ENCODE measurements at places on chromosomes 13 and 19. TPM values are rescaled to one million over a fixed set of nuclear protein-coding genes. Genes with fewer than 3 reads are reported as not detected.

CEACAM19 gene
- 3.7 TPM for total RNA-seq

CYP4F2 gene
- total RNA-seq, result not detected

LGALS4 gene
- total RNA-seq, result 0.46 TPM

AMER2 gene
- total RNA-seq, result 1.5 TPM

GPR32 gene
- total RNA-seq, result not detected

TJP3 gene
- 3.1 TPM for total RNA-seq

DNA sequence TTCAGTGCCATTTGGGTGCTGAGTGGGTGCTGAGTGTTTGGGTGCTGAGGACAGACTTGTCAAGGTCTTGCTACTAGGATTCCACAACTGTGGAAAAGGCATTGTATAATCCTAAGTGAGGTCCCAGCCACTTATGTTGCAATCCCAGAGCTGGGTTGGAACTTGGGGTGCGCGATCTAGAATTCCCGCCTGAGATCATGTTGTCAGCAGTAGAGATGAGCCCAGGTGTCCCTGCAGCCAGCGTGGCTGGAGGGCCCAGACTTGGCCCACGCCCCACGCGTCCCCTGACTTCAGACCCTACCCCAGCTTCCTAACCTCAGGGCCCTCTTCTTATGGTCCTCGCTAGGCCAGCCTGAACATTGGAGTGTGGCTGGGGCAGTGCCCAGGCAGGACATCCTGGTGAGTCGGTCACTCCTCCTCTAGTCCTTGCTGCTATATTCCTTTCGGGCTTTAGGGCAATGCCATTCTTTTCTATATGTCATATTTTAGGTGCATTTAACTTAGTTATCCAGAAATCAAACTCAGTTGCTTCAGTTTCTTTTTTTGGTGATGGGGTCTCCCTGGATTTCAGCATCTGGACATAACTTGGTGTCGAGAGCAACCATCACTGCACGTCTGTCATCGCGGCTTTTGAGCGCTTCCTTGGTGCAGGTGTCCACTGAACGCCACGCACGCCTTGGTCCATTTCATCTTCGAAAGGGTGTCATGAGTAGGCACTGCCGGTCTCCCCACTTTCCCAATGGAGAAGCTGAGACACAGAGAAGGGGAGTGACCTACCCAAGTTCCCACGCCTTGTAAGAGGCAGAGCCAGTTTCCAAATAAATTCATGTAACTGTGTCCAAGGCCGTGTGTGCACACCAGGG, 46.4 kb upstream of the F7 start:
- no peak overlapping the region for H3K4me3 ChIP-seq
- H3K36me3 ChIP-seq, result peaks cover 3% of the 10 kb centered on the region
- H3K27ac ChIP-seq, result no peak overlapping the region
- H3K27me3 ChIP-seq, result peaks cover 6% of the 10 kb centered on the region
- no peak for DNase-seq

GRCh38 chr13:51311957-51312520, 27.5 kb upstream of the SERPINE3 start:
- DNase-seq, result no peak
- peaks cover 9% of the 10 kb centered on the region for H3K27me3 ChIP-seq
- H3K36me3 ChIP-seq, result peaks cover 5% of the 10 kb centered on the region

DNA sequence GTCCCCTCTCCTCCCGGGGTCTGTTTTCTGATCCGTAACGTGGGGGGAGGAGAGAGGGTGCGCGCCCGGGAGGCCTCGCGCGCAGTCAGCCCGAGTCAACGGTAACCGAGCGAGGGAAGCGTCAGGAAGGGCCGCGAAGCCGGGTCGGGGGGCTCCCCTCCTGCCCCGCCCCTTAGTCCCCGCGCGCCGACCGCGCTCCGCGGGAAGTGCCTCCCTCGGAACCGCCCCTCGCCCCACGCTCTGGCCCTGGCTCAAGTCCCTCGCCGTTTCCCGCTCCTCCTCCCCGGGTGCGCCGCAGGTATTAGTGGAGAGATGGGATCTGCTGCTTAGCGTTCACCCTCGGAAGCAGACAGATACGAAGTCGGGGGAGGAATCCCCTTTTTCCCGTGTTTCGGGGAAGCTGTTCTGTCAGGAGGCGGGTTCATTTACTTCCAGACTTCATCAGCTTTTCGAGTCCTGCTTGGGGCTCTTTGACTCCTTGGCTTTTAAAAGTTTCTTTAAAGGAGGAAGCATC, 770 bp downstream of the HNRNPM start:
- H3K4me3 ChIP-seq, result peak overlapping the region; percentile 97
- H3K27ac ChIP-seq, result peak overlapping the region; percentile 76
- H3K36me3 ChIP-seq, result peaks cover 19% of the 10 kb centered on the region
- peaks cover 32% of the 10 kb centered on the region for H3K4me1 ChIP-seq
- DNase-seq, result peak; percentile 60
- peaks cover 14% of the 10 kb centered on the region for H3K27me3 ChIP-seq

DNA sequence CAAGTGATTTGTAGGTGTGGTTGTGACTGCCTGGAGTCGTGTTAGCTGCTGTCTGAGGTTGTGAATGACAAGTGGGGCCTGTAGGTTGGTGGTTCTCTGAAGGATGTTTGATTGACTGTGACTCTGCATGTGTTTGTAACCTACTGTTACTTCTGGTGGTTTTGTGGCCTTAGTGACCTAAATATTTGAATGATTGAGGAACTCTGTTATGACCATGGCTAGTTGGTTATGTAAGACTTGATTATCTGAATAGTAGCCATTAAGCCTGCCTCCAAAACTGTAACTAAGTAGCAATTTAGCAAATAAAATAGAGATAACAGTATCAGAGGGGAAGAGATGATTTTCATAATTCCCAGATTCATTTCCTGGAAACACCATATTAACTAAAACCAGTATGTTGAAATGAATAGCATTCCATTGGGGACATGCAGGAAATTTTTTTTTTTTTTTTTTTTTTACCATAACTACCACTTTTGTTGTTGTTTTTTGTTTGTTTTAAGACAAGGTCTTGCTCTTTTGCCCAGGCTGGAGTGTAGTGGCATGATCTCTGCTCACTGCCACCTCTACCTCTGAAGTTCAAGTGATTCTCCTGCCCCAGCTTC, 865 bp downstream of the ZNF382 start:
- peak overlapping the region; percentile 90 for H3K27ac ChIP-seq
- DNase-seq, result no peak
- H3K4me1 ChIP-seq, result peaks cover 10% of the 10 kb centered on the region
- H3K36me3 ChIP-seq, result peaks cover 41% of the 10 kb centered on the region

- peak overlapping the region; percentile 96 for H3K4me3 ChIP-seq
- peaks cover 13% of the 10 kb centered on the region for H3K27me3 ChIP-seq
- H3K36me3 ChIP-seq, result peaks cover 8% of the 10 kb centered on the region
- peaks cover 10% of the 10 kb centered on the region for H3K4me1 ChIP-seq
Measured at GRCh38 chr19:35247526-35248309, 1.1 kb upstream of the LSR start.

GRCh38 chr13:61002686-61003085, 413.0 kb downstream of the PCDH20 start:
- no peaks in the 10 kb centered on the region for H3K27me3 ChIP-seq
- H3K36me3 ChIP-seq, result peaks cover 13% of the 10 kb centered on the region
- H3K4me1 ChIP-seq, result no peaks in the 10 kb centered on the region
- H3K27ac ChIP-seq, result no peak overlapping the region
- no peak overlapping the region for H3K4me3 ChIP-seq

DNA sequence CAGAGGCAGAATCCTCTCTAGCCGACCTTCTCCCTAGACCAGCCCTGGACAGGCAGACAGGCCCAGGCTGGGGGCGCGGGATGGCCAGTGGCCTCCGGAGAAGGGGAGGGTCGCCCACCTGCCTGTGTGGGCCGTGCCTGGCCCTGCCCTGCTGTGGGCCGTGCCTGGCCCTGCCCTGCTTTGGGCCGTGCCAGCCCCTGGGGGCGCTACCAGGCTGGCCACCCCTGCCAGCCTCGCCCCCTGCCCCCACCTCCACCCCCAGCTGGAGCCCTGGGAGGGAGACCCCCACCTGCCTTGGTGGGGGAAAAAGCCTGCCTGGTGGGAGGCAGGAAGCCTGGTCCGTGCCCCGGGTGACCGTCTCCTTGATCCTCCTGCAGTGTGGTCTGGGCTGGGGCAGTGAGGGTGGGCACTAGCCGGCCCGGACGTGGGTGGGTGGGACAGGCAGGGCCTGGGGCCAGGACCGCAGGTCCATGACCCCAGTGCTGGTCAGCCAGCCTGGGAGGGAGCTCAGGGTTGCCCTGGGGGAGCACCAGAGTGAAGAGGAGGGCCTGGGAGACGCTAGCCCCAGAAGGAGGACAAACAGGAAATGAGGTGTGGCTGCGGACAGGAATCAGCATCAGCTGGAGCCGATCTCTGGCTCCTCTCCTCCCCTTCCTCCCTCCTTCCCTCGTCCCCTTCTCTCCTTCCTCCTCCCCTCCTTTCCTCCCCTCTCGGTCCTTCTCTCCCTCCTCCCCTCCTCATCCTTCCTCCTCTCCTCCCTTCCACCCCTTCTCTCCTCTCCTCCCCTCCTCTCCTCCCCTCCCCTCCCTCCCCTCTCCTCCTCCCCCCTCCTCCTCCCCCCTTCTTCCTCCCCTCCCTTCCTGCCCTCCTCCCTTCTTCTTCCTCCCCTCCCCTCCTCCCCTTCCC, 5.1 kb upstream of the MKNK2 start:
- DNase-seq, result no peak
- H3K27me3 ChIP-seq, result peaks cover 12% of the 10 kb centered on the region

- H3K4me3 ChIP-seq, result no peak overlapping the region
- no peak for DNase-seq
- peaks cover 8% of the 10 kb centered on the region for H3K27me3 ChIP-seq
- H3K27ac ChIP-seq, result no peak overlapping the region
- no peaks in the 10 kb centered on the region for H3K4me1 ChIP-seq
Measured at GRCh38 chr13:112213467-112214255, 146.7 kb downstream of the SOX1 start.

DNA sequence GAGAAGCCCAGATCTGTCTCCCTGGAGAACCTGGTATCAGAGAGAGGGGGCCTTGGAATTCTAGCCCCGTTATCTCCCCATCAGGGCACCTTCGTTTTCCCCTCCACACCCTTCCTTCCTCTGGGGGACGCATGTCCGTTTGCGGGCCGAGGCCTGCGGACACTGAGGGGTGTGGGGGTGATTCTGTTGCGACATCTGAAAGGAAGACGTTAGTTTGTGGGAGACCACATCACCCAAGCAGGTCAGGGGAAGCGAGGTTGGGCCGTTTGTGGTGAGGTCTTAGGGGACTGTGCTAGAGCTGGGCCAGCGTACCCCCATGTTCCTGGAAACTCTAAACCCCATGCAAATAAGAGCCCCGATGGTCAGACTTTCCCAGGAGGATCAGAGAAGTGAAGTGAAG, 3.7 kb upstream of the HSH2D start:
- no peak overlapping the region for H3K27ac ChIP-seq
- no peak for DNase-seq
- no peak overlapping the region for H3K4me3 ChIP-seq
- H3K36me3 ChIP-seq, result peaks cover 8% of the 10 kb centered on the region
